Liver (tissue), 10 donors: ENCODE measurements at places on chromosomes 7 and 10.

GRCh38 chr7:149716007-149716931, 57.1 kb downstream of the ZNF467 start:
- DNase-seq, result peak; percentile 31

GRCh38 chr10:125035136-125035535, 93.2 kb downstream of the ZRANB1 start:
- DNase-seq, result no peak

- peak; percentile 73 for DNase-seq
These were observed 9.9 kb upstream of the SPAG6 start for GRCh38 chr10:22335173-22335933.

GRCh38 chr10:91771907-91772306, 26.3 kb upstream of the TNKS2 start:
- DNase-seq, result no peak

GRCh38 chr7:145293754-145294153, 457.9 kb upstream of the TPK1 start:
- no peak for DNase-seq

- DNase-seq, result no peak
These were observed 682.3 kb upstream of the IGFBP3 start for GRCh38 chr7:46603296-46603752.

GRCh38 chr10:110901954-110902819, 16.8 kb downstream of the BBIP1 start:
- DNase-seq, result no peak

DNA sequence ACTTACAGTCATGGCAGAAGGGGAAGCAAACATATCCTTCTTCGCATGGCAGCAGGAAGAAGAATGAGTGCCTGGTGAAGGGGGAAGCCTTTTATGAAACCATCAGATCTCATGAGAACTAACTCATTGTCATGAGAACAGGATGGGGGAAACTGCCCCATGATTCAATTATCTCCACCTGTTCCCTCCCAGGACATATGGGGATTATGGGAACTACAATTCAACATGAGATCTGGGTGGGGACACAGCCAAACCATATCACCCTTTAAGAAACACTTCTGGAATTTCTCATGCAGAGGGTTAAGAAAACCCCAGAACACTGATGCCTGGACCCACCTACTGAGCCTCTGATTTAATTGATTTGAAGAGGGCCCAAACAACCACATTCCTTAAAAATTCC, 63.3 kb upstream of the DNAJB12 start:
- no peak for DNase-seq

DNA sequence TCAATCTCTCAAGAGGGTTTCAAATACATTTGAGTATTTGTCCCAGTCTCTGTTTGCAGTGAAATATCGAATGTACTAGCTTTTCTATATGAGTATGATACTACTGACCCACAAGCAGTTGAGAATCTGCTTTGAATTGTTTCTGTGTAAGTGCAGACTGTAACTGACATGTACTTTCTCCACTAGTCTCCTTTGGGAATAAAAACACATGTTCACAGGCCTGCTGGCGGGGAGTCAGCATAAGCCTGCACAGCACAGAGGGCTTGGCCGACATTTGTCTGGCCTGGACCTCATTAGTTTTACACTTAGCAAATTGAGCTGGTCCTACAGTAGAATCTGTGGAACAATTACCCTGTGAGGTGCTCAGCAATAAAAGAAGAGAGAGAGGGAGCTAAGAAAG, 72.6 kb downstream of the ITGB8 start:
- DNase-seq, result no peak

GRCh38 chr7:74094224-74095101, 10.9 kb downstream of the LIMK1 start:
- peak; percentile 43 for DNase-seq

DNA sequence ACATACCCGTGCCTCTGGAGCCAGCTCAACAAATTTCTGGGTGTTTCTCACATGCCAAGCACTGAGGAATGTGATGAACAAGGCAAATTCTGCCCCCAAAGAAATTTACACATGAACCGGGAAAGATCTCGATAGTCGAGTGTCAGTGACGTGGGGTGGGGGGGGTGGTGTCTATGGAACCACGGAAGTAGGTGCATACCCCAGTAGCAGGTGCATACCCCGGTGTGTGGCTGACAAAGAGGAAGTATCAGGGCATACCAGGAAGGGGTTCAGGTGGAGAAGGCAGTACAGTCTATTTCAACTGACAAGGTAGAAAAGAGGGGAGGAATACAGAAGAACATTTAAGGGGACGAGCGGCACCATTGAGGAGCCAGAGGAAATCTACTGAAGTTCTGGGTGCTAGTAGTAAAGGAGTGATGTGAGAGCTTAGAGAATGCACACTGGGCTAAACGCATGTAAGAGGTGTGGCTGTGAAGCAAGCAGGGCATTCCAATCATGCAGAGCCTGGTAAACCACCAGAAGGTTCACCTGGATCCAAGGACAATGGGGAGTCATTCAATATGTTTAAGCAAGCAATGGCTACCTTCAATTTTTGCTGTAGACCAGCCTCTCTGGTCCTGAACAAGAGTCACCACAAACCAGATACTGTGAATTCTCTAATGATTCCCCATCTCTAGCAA, 6.2 kb downstream of the CCDC6 start:
- no peak for DNase-seq

GRCh38 chr10:78004215-78005026, 24.9 kb downstream of the POLR3A start:
- DNase-seq, result no peak

GRCh38 chr7:67344481-67345193, 348.0 kb downstream of the TYW1 start:
- no peak for DNase-seq
